Subcutaneous preadipocyte (primary cell): ENCODE measurements at places on chromosomes 3 and 15. TPM values are rescaled to one million over a fixed set of nuclear protein-coding genes. Genes with fewer than 3 reads are reported as not detected.

Gene ESYT3
- under 0.01 and 1.4 TPM in 2 replicates for total RNA-seq

Gene ZNF197
- total RNA-seq, result 9.9 and 12.3 TPM in 2 replicates

Gene FANCD2OS
- not detected in 2 replicates for total RNA-seq

Gene BNC1
- 1.5 and 14.3 TPM in 2 replicates for total RNA-seq

Gene CDHR4
- 0.37 TPM in 1 of 2 replicates, not detected in the other for total RNA-seq

Gene TTC14
- 18.7 and 20.1 TPM in 2 replicates for total RNA-seq

Gene RETNLB
- not detected in 2 replicates for total RNA-seq
